ENCODE measurements at places on chromosomes 12 and 14.
A peak's percentile ranks its signal among the peaks of the same experiment; 100 is the strongest.

GRCh38 chr14:75168586-75169335 is 7.7 kb downstream of the TMED10 start:
- no peak for DNase-seq

- DNase-seq = no peak
Measured at GRCh38 chr14:69932391-69932790, 53.2 kb downstream of the SMOC1 start.

DNA sequence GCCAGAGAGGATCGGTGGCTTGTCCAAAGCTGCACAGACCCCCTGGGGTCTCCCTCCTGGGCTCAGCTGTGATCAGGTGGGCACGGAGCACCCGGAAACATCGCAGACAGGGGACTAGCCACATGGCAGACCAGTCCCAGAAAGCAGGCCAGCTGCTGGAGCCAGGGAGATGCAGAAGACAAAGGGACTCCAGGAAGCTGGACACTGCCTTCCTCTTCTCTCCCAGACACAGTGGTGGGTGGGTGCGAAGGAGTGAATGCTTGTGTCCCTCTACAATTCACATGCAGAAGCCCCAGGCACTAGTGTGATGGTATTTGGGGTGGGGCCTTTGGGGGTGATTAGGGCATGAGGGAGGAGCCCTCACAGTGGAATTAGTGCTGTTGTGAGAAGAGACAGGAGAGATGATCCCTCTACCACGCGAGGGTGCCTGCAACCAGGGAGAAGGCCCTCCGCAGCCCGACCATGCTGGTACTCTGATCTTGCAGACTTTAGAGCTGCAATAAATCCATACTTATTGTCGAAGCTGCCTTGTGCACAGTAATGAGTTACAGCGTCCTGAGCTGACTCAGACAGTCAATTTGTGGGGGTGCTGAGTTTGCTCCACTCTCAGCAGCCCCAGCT is 95.2 kb downstream of the CALM1 start:
- no peak for DNase-seq

- no peak for DNase-seq
Measured at GRCh38 chr14:29799464-29800095, 128.1 kb downstream of the PRKD1 start.

GRCh38 chr14:72577521-72577920 is 316.4 kb downstream of the DPF3 start:
- DNase-seq = no peak

DNA sequence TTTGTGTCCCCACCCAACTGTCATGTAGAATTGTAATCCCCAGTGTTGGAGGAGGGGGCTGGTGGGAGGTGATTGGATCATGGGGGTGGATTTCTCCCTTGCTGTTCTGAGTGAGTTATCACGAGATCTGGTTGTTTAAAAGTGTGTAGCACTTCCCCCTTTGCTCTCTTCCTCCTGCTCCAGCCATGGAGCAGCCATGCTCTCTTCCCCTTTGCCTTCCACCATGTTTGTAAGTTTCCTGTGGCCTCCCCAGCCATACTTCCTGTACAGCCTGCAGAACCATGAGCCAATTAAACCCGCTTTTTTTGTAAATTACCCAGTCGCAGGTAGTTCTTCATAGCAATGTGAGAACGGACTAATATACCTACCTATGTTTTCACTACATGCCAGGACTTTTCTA is 2.6 kb upstream of the POC1B start:
- DNase-seq = no peak

DNA sequence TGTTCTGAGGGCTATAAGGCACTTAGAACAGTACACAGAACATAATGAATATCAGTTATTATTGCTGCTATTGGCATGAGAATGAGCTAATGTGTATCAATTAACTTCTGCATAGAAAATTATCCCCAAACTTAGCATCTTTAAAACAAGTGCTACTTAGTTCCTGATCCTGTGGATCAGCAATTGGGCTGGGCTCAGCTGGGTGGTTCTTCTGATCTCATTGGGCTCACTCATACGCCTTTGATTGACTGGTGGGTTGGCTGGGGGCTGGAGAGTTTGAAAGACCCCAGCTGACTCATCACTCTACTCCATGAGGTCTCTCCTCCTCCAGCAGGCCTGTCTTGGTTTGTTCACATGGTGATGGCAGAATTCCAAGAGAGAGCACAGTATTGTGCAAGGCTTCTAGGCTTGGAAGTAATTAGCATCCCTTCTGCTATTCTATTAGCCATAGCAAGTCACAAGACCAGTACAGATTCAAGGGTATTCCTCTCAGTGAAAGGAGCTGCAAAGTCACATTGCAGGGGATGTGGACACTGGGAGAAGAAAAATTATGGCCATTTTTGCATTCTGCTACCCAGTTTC is 27.2 kb upstream of the HSPB8 start:
- DNase-seq = no peak

DNA sequence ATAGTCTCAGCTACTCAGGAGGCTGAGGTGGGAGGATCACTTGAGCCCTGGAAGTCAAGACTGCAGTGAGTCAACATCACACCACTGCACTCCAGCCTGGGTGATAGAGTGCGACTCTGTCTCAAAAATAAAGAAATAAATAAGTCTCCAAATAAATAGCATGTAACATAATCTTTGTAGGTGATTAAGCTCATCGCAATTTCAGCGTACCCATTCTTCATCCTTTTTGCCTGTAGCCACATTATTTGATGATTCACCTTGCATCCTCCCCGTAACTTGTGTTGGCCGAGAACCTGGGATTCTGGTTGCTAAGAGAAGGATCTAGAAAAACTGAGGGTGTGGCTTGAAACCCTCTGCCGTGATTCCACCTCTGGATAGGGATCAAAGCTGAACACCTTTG is 115.1 kb downstream of the GALC start:
- DNase-seq = no peak

- DNase-seq = peak; percentile 14
Measured at GRCh38 chr14:77183896-77184295, 2.3 kb downstream of the TMEM63C start.

DNA sequence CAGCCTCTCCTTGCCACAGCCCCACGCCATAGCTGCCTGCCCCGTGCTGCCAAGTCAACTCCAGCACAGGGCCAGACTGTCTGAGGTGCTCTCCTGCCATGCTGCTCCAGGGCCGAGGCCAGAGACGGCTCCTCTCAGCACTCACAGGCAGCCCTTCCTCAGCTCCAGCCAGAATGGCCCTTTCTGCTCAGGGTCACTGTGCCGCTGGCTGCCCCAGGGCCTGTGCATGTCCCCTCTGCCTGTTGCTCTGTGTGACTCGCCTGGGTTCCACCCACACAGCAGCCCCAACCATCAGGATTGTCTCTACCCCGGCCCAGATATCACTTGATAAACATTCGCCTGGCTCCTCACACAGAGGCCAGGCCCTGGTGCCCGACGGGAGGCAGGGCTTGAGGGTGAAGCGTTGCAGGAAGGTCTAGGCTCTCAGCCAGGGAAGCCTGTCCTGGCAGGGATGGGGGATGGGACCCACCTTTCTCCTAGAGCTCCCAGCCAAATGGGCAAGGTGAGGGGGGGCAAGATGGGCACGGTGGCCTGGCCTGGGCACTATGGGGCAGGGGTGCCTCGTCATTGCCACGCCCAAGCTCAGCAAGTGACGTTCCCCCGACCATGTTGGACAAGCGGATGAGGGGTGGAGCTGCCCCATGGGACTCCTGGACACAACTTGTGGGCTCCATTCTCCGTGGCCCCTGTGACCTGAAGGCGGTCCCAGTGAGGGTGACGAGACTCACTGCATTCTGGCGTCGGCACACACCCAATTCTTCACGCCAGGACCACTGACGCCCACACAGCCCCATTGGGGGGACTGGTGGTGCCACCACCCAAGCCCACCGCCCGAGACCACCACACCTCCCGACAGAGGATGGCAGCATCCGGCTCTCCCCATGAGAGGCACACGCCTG is 27.4 kb upstream of the BTBD6 start:
- no peak for DNase-seq

DNA sequence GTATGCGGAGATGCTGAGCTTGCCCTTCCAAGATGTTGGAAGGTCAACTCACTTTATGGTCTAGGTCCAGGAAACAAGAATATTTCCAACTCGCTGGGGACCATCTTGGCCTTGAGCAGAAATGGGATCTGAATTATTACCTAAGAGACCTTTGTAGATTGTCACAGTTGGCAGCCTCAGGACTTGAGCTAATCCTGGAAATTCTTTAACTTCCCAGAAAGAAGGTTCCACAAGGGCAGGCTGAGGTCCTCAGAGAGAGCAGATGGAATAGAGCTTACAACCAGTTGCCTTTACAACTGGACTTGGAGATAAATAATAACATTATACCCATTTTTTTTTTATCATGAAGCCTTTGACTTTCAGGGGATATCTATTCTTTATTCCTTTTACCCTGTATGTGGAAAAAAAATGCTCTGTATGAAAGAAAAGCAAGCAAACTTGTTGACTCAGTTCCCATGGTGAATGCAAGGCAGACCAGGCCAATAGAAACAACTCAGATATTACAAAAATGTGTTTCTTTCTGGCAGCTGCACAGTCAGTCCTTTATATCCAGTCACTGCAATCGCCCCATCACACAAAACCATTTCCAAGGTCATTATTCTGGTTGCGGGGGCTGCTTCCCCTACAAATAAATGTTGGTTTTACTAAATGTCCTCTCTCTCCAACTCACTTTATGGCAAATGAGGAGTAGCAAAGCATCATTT is 401.4 kb downstream of the ZFP36L1 start:
- DNase-seq = no peak
